ENCODE measurements at places on chromosomes 16 and 17. TPM values are rescaled to one million over a fixed set of nuclear protein-coding genes. Genes with fewer than 3 reads are reported as not detected.
A peak's percentile ranks its signal among the peaks of the same experiment; 100 is the strongest.

DNA sequence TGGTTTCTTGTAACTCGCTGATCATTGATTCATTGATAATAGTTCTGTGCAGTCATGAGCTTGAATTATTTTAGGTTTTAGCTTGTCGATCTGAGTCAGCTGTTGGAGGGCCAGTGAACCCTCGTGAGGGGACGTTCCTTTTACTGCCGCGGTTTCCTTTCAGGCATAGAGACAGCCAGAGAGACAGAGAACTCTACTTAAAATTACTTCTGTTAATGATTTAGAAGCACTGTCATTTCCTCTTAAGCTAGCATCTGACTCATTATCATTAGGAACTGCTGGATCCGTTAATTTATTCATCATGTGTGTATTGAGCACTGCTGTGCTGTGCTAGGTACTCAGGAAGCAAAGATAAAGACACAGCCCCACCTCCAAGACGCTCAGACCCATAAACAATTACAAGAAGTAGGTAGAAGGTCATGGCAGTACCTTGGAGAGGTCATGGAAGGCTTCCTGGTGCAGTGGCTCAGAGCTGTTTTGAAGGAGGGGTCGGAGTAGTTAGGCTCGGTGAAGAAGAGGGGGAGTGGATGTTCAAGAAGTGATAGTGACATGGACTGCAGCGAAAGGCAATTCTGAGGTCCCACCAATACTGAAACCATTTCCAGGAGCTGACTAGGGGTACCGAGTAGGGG is 3.3 kb downstream of the PGS1 start:
- DNase-seq: no peak

GRCh38 chr17:68600931-68601564 is at the start of gene FAM20A:
TSS of gene FAM20A (minus strand) at chr17:68601367. CDS start at chr17:68600666, 701 bp downstream.
- DNase-seq: no peak

Gene CARD14
- total RNA-seq: 0.21 TPM

GRCh38 chr16:81514568-81515258 is 70.1 kb downstream of the CMIP start:
- DNase-seq: no peak

Gene ABCA6
- not detected for total RNA-seq

DNA sequence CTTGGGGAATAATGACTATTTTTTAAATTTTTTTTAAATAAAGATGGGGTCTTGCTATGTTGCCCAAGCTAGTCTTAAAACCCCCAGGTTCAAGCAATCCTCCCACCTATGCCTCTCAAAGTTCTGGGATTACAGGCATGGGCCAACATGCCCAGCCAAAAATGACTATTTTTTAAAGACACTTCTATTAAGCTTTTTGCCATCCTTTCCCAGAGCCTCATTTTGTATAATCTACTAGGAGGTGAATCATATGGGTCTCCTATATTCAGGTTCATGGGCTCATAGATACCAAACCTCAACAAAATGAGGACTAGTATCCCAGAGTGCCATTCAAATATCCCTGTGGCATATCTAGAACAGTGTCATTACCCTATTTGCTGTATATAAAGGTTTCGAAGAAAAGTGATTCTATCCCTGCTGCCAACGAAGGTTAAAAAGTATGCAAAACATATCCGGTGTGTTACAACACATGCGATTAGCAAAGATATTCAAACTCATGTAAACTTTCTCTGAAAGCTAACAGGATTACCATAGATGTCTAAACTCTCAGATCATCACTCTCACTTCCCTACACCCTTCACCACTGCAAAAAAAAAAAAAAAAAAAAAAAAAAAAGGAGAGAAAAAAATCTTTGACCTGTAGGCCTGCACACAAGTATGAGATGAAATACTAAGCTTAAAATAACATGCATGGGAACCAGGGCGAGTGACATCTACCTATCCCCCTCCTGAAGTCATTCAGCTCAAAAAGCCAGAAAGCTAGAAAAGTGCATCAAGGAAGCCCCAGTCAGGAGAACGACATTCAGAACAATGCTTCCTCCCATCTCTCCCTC is 23.5 kb downstream of the XPO6 start:
- DNase-seq: no peak

Gene TOX3
- not detected for total RNA-seq

- no peak for DNase-seq
Measured at GRCh38 chr17:34308371-34308770, 10.9 kb upstream of the CCL8 start.

GRCh38 chr17:56934280-56934679 is 20.4 kb upstream of the TRIM25 start:
- peak; percentile 39 for DNase-seq

Gene PLLP
- total RNA-seq: not detected

DNA sequence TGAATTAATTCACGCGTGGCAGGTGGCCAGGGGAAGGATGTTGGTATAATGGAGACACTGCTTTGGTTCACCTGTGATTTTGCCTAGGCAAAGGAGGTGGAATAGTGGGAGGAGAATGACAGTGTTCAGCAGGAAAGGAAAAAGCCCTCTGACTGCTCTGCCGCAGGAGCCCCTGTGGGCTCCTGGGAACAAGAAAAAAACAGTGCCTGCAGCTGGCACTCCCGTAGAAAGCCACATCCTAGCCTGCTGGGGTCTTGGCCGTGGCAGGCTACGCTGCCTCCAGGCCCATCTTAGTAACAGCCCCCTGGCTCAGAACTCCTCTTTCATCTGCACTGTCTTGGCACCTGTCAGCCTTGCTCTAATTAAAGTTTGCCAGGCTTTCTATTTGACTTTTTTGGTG is 20.6 kb downstream of the ADORA2B start:
- DNase-seq: peak; percentile 24

DNA sequence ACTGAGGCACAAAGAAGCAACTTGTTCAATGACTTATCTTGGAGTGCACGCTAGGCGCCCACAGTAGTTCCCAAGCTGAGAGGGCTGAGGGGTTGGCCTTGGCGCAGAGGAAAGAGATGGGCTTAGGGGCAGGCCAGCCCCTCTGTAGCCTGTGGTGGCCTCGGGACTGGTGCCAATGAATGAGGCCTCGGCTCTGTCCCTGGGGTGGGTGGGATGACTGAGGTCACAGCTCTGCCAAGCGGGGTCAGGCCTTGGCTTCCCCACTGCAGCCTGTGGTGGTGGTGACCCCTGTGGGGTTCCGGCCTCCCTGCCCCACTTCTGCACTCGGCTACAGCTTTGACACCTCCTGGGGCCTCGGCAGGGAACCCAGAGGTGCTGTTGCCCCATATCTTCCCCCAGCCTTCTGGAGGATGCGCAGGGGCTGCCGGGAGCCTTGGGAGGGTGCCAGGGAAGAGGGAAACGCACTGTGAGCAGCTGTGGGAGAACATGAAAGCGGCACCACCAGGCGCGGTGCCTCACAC is 46.0 kb downstream of the BEAN1 start:
- DNase-seq: no peak

Gene TMEM88
- total RNA-seq: 1.8 TPM

DNA sequence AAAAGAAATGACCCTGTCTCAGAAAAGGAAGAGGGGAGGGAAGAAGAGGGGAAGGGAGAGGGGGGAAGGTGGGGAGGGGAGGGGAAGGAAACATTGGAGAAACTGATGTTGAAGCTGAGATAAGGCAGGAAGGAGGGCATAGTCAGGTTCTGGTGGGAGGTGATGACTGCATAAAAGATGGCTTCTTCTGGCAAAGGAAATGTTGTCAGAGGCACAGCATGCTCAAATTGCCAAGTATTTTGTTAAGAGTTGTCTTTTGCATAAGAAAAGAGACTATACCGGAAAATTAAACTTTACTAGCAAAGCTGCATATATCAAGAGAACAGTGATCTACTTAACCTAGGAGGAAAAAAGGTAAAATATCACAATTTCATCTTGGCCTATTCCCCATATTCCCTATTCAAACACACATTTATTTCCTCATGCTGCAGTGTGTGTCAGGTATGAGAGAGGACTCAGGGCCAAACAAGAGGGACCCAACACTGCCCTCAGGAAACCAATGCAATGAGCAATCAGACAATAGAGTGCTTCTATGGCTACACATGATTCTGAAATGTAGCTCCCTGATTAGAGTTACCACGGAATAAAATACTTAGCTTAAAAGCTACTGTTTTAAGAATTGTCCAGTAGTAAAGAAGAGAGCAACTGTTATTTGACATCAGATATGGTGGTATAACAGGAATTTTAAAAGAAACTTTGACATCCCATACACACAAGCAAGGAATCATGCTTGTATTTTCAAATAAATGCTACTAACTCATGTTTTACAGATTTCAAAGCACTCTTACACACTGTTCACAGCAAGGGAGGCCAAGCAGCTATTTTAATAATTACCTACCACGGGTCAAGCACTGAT is 80.9 kb downstream of the PARN start:
- no peak for DNase-seq

DNA sequence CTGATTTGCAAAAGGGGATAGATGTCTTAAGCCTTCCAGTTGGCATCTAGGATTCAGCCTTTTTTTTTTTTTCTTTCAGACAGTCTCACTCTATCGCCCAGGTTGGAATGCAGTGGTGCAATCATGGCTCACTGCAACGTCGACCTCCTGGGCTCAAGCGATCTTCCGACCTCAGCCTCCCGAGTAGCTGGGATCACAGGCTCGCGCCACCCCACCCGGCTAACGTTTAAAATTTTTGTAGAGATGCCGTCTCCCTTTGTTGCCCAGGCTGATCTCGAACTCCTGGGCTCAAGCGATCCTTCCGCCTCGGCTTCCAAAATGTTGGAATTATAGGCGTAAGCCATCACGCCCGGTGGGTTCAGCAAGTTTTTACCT is 571 bp upstream of the CCP110 start:
- no peak for DNase-seq

DNA sequence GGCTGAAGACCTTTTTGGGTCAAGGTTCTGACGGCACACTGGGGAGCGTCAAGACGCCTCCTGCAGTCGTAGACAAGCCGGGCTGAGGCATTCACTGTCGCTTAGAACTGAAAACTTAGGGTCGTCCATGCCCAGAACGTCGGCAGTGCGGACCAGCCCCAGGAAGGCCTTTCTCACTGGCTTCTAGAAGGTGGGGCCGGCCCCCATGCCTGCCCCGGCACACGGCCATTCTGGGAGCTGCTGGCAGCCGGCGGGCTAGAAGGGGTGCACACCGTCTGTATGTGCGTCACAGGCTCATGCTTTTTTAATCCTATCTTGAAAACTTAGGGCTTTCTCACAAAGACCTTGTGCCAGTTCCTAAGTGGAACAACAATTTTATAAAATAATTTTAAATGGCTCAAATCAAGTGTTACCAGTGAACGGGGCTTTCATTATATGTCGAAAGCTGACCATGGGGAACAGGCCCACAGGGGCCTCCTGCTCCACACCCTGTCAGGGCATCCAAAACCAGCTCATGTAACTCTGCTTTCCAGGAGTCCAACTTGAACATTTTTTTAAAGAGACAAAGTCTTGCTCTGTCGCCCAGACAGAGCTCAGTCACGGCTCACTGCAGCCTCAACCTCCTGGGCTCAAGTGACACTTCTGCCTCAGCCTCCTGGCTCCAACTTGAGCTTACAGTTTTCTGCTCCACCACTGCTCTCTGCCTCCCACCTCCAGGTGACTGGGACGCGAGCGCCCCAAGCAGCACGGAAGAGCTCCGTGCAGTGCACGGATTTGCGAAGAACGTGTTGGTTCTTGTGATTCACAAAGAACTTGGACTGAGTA is 111.2 kb downstream of the ANKRD11 start:
- no peak for DNase-seq
